ENCODE measurements at places on chromosomes 4 and X.

DNA sequence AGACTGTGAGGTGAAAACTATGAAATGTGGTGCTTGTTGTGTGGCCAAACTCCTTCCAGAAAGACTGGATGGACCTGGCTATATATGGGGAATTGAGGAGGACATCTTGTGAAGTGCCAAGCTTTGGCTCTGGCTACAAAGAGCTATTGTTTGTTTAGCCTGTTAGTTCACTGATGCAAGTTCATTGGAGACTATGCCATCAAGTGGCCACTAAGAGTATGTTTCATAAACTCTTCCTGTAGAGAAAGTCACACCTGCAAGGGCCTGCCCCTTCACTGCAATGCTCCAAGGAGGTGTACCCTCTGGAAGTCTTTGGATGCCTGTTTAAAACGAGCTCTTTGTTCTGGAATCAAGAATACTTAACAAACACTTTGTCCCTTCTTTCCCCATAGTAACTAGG, 382.0 kb downstream of the GABRG1 start:
- no peak for DNase-seq

DNA sequence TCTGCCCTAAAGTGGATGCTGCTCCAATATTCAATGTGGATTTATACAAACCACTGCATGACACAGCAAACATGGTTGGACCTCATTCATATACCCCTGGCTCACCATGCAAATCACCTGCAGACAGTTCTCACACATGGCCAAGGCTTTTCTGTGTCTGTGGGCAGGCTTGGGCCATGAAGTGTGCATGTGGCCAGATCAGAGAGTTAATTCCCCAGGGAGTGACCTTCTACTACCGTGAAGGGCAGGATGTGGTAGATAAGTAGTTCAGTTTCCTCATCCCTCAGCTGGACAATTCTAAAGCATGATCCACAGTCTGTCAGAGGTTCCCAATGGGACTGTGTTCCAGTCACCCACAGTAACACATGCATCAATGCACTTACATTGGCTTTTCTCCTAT, 24.6 kb upstream of the BCLAF3 start:
- no peak for DNase-seq

DNA sequence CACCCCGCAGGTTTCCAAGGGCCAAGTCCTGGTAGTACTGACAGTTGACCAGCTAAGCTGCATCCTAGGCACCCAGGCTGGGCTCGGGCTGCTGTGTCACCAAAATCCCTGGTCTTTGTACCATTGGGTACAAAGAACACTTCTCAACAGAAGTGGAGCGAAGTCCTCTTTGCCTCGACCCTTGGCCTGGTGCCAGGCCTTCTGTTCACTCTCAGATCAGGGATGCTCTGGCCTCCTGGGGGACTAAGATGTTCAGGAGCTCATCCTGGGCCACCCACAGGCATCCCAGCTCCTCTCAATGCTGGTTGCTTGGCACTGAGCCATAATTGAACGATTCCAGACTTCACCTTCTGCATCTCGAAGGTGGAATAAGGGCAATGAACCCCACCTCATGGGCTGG, 13.8 kb upstream of the SLC2A9 start:
- no peak for DNase-seq

DNA sequence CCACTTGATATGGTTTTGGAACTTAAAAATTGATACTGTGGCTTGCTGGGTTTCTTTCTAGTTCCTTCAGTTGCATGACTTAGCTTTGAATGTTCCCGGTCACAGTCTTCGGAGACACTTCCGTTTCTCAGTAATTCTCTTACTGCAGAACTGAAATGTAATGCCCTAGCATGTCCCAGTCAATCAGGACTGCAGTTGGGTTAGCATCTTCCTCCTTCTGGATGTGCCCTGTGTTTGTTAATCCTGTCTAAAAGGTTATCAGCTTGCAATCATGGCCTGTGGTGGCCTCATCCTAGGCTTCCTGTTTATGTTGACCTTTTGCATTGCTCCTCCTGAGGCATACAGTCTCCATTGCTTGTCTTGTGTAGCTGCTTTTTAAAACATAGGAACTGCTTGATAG, 275.9 kb downstream of the ARHGAP10 start:
- DNase-seq: no peak

DNA sequence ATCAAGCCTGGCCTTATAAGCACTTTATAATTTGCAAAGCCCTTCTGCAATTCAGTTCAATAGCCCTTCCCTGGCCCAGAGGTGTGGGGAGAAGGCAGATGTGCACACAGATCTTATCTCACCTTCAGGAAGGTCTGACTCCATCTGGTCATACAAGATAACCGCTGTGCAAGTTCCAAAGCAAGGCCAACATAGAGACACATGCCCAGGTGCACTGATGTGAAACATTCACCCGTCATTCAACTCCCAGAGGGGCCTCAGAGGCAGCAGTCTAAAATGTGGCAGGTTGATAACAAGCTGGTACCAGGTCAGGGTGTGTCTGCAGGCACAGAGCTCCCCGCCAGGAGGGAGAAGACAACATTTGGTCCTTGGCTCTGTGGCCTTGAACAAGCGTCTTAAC, 10.9 kb upstream of the WFS1 start:
- DNase-seq: no peak

DNA sequence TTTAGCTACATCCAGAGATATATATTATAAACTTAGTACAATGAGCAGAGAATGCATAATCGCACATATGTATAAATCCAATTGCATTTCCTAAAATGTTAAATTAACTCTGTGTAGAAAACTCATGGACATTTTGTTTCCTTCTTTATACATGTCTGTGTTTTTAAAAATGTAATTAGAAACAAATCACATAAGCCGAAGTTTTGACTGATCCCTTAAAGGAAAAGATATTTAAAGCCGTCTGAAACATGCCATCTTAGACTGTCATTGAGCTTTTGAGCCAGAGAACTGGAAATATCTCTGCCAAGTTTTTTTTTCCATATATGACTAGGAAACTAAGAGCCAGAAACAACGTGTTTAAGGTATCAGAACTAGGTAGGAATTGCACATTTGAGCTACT, 107.0 kb downstream of the ARAP2 start:
- no peak for DNase-seq

GRCh38 chr4:61149278-61149677, 50.8 kb upstream of the ADGRL3 start:
- DNase-seq: no peak

GRCh38 chrX:69969460-69969859, 80.3 kb downstream of the AWAT2 start:
- DNase-seq: no peak

GRCh38 chr4:152515678-152516077, 20.2 kb downstream of the FBXW7 start:
- peak; percentile 28 for DNase-seq

- DNase-seq: no peak
Observed at GRCh38 chr4:148060264-148061140, 328.6 kb downstream of the ARHGAP10 start.

DNA sequence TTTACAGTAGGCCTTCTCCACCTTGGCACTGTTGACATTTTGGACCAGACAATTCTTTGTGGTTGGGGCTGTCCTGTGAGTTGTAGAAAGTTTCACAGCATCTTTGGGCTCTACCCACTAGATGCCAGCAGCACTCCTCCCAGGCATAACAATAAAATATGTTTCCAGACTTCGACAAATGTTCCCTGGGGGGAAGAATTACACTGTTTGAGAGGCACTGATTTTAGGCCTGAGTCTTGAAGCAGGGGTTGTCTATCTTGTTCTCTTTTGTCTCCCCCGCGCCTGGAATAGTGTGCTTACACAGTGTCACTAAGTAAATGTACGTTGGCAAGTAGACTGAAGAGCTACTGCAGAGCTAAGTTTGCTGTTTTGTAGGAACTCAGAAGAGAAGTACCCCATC, 254.4 kb upstream of the BOD1L1 start:
- no peak for DNase-seq

GRCh38 chr4:144582105-144582850, 63.7 kb upstream of the HHIP start:
- DNase-seq: no peak

DNA sequence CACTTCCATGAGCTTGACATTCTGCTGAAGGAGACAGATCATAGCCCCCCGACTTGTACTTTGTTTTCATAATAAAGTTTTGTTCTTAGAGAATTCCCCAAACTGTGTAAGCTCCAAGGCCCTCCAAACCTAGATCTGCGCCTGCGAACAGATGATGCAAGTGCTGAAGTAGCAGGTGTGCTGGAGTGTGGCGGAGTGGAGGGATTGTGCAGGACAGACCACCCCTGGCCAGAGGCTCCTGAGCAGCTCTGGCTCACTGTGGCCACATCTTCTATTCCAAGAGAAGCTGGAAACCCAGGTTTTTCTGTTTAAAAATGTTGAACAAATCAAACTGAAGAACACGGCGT, 46.4 kb downstream of the TBC1D14 start:
- no peak for DNase-seq

DNA sequence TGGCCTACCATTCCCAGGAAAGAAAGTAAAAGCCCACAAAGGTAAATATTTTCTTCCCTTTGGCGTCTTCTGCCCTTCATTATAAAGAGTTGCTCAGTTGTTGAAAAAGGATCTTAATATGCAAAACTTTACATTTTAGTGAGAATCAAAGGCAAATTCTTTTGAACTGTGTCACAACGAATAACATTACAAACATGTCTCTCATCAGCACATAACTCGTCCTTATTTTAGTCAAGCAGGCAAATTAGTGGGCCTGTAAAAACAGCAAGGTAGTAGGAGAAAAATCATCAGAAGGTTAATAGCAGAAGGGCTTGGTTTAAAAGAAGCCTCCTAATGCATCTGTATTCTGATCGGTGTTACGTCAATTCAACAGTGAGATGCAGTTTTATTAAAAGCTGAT, 647.3 kb upstream of the DIPK2B start:
- no peak for DNase-seq

- no peak for DNase-seq
Observed at GRCh38 chr4:71275570-71275969, 63.2 kb upstream of the SLC4A4 start.

DNA sequence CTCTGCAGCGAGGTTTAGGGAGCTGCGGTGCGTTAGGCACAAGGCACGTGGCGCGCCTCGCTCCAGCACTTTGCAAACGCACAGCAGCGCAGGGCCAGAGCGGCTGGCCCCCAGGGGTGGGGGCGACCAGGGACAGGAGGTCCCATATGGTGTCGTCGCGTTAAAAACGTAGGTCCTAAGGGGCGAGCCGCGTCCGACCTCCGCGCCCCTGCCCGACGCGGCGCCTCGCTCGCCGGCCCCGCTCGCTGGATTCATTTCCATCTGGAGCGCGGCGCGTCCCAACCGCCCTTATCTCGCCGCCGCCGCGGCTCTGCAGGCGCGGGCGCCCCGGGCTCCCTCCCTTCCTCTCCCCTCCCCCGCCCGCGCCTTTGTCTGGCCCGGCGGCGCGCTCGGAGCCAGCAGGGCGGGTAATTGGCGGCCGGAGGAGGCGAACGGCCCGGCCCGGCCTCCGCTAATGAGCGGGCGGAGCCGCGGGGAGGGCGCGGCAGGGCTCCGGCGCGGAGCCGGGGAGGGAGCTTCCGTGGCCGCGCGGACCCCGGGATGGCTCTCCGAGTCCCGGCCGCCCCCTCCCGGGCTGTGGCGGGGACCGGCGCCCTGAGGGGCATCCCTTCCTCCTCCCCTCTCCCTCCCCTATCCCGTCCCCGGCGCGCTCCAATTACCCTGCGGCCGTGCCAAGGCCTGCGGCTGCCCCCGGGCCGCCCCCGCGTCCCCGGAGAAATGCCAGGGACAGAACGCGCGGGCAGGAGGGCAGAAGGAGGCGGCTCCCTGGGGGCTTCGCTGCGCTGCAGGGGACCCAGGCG, 409.0 kb downstream of the BCOR start:
- DNase-seq: no peak

DNA sequence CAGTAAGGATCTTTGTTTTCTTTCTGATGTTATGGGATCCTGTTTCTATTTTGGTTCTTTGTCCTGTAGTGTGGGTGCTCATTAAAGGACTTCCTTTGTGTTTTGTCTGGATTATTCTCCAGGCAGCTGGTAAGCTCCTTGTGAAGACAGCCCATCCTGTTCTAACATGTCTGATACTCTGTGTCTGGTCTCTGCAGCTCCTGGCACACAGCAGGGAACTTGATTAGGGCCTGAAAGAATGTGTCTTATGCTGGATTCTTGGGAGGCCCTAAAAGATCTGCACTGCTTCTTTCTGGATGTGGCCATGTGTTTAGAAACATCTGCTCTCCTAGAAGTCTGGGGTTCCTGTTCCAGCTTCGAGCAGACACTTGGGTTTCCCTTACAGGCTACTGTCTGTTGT, 38.1 kb upstream of the ATXN3L start:
- no peak for DNase-seq

- peak; percentile 8 for DNase-seq
Observed at GRCh38 chrX:102599951-102600579, 750 bp downstream of the ARMCX5 start.

GRCh38 chrX:110142096-110142495, 139.2 kb downstream of the TMEM164 start:
- no peak for DNase-seq

DNA sequence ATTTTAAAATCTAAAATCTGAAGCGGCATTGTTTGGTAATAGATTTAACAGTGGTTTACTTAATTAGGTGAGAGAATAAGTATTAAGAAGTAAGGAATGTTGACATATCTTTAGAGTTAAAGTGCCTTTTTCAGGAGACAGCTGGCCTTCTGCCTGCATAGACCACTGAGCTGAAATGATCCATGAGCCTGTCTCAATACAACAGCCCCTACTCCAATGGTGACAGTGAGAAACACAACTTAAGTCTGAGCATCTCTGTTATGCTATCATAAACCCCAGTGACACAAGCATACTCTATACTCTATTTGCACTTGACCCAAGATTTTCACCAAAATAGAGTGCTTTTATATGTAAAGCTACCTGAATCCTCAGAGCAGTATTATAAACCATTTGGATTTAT, 137.9 kb downstream of the GRIA2 start:
- DNase-seq: no peak

GRCh38 chrX:130028196-130028595, 45.8 kb downstream of the BCORL1 start:
- DNase-seq: peak; percentile 2

DNA sequence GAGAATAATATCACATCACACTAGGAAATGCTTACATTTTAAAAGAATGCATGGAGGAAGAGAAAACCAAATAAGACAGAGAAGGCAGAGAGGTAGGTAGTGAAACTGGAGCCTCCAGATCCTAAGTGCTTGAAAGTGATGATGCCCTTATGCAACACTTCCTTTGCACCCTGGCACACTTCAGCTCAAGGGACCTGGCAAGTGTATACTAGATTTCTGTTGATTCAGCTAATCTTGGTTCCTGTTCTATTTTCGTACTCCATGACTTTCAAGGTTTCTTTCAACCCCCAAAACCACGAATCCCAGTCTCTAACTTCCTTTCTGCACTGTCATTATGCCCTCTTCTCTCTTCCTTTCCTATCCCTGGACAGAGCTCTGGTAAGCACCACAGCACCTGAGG, 36.9 kb upstream of the SH3KBP1 start:
- DNase-seq: peak; percentile 1

- DNase-seq: peak; percentile 24
Observed at GRCh38 chr4:152970102-152970820, 34.1 kb downstream of the FHDC1 start.

DNA sequence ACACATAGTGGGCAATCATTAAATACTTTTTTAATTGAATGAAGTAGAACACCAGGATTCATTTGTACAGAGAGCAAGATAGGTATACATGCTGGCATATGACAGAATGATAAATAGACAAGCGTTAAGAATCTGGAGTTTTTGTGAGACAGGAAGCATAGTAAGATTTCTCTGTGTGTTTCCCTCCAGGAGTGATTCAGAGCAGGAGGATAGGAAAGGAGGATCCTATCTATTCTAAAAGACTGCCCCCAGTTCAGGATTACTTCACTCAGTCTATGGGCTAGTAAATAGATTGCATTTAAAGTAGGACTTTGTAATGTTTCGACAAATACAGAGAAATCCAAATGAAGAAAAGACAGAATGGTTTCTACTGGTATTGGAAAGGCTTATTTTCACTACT, 423.7 kb downstream of the PDGFC start:
- DNase-seq: no peak
